Cerebellar cortex (tissue), 1 donor: ENCODE measurements at places on chromosomes 3 and 15.
A peak's percentile ranks its signal among the peaks of the same experiment; 100 is the strongest.

DNA sequence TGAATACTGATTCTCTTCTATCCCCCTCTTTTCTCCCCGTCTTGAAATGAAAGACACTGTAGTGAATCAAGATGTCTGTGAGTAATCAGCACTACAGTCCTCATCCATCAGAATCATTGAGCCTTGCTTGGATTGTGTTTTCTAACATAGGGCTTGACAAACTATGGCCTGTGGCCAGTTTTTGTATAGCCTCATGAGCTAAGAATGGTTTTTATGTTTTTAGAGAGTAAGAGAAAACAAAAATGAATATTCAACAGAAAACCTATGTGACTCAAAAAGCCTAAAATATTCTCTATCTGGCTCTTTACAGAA is 55.2 kb downstream of the PPM1L start:
- DNase-seq = no peak

GRCh38 chr15:80942746-80943565 is 46.7 kb downstream of the MESD start:
- peak; percentile 87 for DNase-seq

GRCh38 chr15:39575180-39575579 is 5.7 kb upstream of the THBS1 start:
- DNase-seq = no peak

- DNase-seq = no peak
Measured at GRCh38 chr3:20105513-20106280, 65.5 kb downstream of the KAT2B start.

GRCh38 chr15:89767411-89767915 is 8.7 kb upstream of the MESP2 start:
- DNase-seq = no peak
